CD4-positive, alpha-beta memory T cell (primary cell): ENCODE measurements at places on chromosomes 2 and 18. TPM values are rescaled to one million over a fixed set of nuclear protein-coding genes. Genes with fewer than 3 reads are reported as not detected.

Gene CKAP2L
- 0.06 TPM for total RNA-seq

DNA sequence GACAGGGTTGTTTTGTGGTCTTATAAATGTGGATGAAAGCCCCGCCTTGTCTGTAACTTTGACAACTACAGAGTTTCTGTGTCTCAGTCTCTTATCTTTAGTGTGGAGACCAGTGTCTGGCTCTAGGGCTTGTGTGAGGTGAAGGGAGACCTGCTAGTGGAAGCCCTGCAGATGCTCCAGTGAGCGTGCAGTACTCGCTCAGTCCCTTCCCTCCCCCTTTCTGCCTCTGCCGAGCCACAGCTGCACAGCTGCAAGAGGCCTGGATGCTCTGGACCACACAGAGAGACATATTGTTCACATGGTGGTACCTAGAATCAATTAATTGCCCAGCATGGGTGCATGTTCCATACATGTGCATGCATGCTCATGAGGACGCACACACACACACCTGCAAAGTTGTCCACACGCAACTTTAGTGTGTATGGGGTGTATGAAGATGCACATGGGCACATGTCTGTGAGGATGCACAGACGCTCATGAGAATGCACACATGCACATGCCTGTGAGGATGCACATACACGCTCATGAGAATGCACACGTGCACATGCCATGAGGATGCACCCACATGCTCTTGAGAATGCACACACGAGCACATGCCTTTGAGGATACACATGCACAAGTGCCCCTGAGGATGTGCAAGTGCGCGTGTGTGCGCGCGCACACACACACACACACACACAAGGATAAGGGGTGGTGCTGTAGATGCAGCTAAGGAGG lies 282.1 kb upstream of the HS6ST1 start:
- H3K4me1 ChIP-seq = no peaks in the 10 kb centered on the region
- H3K27me3 ChIP-seq = no peaks in the 10 kb centered on the region
- H3K27ac ChIP-seq = no peak overlapping the region
- no peak overlapping the region for H3K4me3 ChIP-seq

DNA sequence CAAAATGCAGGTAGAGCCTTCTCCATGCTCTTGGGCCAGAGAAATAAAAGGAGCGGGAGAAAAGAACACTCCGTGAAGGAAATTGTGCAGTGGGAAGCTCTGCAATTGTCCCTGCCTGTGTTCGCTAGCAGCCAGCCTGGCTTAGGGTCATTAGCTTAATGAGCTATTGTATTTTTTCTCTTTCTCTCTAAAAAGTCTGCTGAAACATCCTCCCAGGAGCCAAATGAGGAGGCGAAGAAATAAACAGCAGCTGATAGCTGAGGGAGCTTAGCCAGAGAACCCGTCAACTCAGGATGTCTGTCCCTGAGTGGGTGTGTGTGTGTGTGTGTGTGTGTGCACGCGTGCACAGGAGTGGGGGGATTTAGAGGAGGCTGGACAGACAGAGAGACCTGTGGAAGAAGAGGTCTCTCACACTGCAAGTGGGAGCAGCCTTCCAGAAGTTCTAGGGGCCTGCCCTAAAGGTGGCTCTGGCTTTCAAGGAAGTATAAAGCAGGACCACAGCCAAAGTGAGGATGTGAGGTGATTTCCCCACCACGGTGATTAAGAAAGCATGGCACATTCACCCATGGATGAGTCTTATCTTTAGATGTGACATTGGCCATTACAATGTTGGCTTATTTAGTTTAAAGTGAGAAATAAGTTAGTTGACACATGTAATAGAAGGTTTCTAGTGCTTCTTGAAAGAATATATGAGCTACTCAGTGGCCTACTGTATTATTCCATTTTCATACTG lies 690.4 kb downstream of the RNF144A start:
- H3K27ac ChIP-seq = no peak overlapping the region
- H3K27me3 ChIP-seq = no peaks in the 10 kb centered on the region
- DNase-seq = no peak
- no peaks in the 10 kb centered on the region for H3K36me3 ChIP-seq

GRCh38 chr2:75844651-75845050 lies 133.9 kb upstream of the GCFC2 start:
- H3K36me3 ChIP-seq = no peaks in the 10 kb centered on the region
- DNase-seq = no peak
- H3K27ac ChIP-seq = no peak overlapping the region

- no peak for DNase-seq
- H3K27me3 ChIP-seq = no peaks in the 10 kb centered on the region
- H3K4me3 ChIP-seq = no peak overlapping the region
Observed at GRCh38 chr2:15133461-15133860, 427.7 kb downstream of the NBAS start.

DNA sequence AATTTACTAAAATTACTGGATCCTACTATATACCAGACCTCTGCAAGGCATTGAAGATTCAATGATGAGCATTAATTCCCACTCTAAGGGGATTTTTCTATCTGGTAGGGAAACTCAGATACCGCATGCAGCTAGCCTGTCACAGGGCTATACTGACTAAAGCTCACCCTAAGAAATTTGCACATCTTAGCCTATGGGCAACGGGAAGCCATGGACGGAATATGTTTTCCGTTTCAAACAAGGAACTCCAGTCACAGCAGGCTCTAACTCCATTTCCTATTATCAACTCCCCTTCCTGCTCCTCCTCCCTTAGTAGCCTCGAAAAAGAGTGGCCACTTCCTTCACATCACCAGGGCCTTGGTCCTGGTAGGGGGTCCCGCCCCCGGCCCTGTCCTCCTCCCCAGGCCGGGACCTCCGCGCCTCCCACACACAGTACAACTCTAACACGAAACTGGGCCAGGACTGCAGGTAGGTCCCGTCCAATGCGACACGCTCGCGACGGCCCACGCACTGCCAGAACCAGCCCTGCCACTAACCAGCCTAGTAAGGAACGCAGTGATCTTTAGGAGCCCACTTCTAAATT lies 659 bp upstream of the COX5B start:
- H3K27ac ChIP-seq = peak overlapping the region; percentile 88
- peak overlapping the region; percentile 87 for H3K4me3 ChIP-seq
- H3K4me1 ChIP-seq = peaks cover 20% of the 10 kb centered on the region
- H3K36me3 ChIP-seq = peaks cover 20% of the 10 kb centered on the region

Gene GAREM1
- total RNA-seq = 0.52 TPM
